ENCODE measurements at places on chromosomes 3 and 15.

- no peak for DNase-seq
Measured at GRCh38 chr3:195020185-195020584, 250.8 kb downstream of the XXYLT1 start.

DNA sequence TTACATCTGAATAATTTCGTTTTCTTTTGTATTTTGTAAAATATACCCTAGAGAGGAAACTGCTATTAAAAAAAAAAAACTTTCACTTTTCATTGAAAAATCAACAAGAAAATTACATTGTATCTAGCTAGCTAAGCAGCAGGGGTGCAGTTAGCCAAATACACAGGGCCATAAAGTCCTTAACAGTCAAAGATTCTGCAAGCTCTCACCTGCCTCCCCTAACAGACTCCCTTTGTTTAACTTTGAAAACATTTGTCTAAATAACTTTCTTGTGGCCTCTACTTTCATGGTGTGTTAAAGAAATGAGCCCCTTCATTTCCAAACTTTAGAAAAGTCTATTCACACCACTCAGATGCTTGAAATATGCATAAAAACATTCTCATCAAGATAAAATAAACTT is 23.3 kb downstream of the CBLB start:
- no peak for DNase-seq

DNA sequence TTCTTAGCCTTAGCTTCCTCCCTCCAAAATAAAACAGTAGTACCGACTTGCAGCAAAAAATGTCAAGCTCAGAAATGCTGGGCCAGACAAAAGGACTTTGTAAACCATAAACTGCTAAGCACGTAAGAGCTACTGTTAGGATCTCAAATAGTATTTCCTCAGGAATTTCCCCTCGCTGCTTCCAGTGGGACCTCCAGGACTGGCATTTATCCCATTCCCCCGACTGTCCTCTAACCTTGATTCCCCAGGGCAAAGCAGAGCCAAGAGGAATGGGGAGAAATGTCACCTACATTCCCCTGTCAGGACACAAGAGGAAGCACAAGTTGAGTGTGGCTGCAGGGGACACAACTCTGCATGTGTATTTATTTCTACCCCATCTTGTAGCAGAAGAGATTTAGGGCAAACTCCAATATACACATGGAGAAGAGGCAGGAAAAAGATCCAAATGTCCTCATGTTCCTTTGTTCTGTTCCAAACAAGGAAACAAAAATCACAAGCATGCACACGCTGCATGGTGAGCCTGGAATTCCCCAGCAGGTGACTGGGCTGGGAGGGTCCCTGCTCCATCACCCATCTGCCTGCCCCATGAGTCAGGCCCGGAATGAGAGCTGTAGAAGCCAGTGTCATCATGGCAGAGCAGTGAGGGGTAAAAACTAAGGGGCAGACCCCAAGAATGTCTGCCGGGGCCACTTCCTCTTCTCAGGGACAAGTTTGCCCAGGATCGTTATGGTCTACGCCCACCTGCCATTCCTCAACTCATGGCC is 4.2 kb downstream of the STOML1 start:
- no peak for DNase-seq

GRCh38 chr3:128006061-128007032 is 45.9 kb upstream of the SEC61A1 start:
- peak; percentile 35 for DNase-seq

DNA sequence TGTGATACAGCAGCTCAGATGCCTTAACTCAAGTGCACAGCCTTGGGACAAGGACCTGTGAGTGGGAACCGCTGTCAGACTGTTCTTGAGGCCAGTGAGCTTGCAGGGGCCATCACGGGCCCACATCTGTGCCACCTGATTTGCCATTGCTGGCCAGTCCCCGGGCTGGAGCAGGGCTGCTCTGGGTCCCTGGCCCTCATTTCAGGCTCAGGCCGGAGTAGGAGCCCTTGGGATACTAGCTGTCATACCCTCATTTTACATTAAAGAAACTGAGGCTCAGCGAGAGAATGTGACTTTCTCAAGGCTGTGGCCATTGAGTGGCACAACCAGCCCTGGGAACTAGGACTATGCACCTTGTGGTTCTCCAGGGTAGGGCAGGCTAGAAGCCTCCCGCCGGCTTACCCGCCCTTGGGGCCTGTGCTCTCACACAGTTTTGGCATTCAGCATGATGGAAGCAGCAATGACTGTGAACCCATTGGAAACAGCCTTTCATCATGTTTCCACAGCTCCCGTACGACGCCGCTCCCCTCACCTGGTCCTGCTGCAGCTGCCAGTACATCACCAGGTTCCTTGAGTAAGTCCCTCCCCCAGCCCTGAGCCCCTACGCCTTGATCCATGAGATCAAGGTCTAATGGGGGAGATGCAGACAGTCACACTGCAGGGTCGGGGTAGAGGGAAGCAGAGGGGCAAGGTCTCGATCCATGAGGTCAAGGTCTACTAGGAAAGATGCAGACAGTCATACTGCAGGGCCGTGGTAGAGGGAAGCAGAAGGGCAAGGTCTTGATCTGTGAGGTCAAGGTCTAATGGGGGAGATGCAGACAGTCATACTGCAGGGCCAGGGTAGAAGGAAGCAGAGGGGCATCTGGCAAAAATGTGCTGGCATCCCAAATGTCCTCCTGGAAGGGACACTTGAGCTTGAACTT is 42.2 kb downstream of the GOLGA6L10 start:
- DNase-seq = no peak

DNA sequence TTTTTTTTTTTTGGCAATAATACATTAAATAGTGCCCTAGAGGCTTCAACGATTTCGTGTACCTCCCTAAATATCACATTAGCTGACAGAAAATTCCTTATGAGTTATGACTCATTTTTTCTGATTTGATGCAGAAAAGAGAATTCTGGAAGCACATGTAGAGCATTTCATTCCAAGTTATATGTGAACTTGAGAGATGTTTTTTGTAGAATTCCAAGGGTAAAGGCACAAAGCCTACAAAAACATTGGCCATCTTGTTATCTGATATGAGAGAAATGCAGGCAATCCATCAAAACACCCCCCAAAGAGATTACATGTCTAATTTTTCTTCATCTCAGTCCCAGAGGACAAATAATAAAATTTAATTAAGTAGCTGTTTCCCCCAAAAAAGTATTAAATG is 6.7 kb upstream of the PFN2 start:
- no peak for DNase-seq

GRCh38 chr3:135645541-135645940 is 320.0 kb upstream of the PPP2R3A start:
- no peak for DNase-seq

DNA sequence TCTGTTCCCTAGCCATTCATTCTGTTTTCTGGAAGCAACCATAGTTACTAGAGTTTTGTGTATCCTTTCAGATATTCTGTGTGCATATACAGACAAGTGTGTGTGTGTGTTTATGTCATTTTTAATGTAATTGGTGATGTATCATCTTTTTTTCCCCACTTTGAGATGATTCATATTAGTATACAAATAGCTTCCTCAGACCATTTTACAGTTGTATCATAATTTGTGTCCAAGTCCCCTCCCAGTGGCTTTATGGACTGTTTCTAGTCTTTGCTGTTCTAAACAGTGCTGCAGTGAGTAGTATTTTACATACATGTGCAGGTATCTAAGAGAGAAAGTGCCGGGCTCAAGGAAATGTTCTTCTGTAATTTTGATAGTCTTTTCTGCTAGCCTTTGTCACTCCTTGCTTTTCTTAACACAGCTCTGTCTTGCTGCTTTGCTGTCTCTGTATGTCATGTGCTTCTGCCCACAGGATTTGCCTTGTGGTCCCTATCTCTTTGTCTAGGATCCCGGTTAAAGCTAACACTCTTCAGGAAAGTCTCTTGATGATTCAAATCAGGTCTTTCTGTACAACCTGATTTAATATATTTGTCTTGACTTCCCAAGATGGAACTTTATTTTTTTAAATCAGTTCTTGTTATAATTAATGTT is 31.5 kb upstream of the FBXL22 start:
- DNase-seq = no peak

GRCh38 chr3:67640023-67640660 is 14.3 kb downstream of the SUCLG2 start:
- DNase-seq = no peak

DNA sequence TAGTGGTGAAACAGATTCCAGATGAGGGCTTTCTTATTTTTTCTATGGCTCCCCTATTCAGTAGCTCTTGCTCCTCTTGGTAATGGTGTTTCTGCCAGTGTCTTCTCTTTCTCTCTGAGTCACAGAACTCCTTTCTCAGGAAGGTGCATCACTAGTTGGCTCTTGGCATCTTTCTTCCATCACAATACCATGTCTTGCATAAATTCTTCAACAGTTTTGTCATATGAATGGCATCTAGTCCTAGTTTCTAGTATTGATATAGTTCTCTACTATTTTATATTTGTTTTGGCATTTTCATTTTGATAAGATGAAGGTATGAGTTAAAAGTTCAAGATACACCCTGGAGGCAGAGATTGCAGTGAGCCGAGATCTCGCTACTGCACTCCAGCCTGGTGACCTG is 51.0 kb downstream of the REC114 start:
- DNase-seq = no peak

GRCh38 chr15:31389576-31389975 is 62.9 kb downstream of the KLF13 start:
- no peak for DNase-seq

GRCh38 chr3:177758126-177758525 is 560.8 kb upstream of the TBL1XR1 start:
- no peak for DNase-seq

DNA sequence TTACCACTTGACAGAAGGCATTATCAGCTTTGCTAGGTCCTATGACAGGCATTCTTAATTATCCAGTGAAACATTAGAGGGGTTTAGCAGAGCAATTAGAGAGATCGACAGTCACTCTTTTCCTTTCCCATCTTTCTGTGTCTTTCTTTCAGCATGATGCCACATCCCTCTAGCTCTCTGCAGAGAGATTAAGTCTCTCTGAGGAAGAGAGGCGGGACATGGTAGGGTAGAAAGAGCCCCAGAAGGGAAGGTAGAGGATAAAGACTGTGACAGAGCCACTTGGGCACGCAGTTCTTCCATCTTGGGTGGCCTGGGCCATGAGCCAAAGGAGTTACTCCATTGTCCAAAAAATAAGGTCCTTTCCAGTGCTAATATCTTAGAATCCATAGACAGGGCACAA is 55.8 kb downstream of the HHLA2 start:
- peak; percentile 58 for DNase-seq

GRCh38 chr3:62237286-62237948 is 135.9 kb downstream of the FEZF2 start:
- DNase-seq = no peak

All from D341Med (cell line).